Cerebellar cortex (tissue), 1 donor: ENCODE measurements at places on chromosomes 4 and X.

DNA sequence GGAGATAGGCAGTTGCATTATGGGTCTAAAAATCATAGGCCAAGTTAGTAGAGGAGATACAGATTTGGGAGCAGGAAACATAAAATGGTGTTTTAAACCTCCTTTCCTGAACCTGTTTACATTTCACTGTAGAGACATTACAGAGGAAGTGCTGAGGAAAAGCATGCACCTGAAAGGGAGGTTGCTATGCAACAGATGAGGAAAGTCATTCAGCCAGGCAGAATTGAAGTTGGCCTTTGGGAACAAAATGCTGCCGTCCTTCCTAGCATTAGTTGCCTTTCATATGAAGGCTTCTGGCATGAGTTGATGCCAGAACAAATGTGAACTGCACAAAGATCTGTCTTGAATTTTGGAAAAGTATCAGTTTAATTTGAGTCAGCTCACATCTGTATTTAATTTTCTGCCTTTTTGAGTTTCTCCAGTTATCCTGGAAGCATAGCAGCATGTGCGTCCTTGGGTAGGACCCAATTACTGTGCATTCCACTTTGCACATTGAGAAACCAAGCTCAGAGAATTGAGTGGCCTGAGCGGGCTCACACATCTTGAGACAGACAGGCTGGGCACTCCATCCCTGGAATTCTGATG lies 38.2 kb downstream of the MAGED1 start:
- DNase-seq = no peak

GRCh38 chr4:184745831-184746795 lies 12.2 kb upstream of the CENPU start:
- DNase-seq = peak; percentile 66

- DNase-seq = no peak
Measured at GRCh38 chrX:28922106-28922505, 334.9 kb downstream of the IL1RAPL1 start.

GRCh38 chr4:108117418-108118182 lies 51.1 kb downstream of the LEF1 start:
- no peak for DNase-seq

GRCh38 chr4:118760493-118760892 lies 75.3 kb downstream of the METTL14 start:
- no peak for DNase-seq

- DNase-seq = no peak
Measured at GRCh38 chrX:8820910-8821527, 19.8 kb upstream of the FAM9A start.

- DNase-seq = no peak
Measured at GRCh38 chrX:69107231-69107739, 58.0 kb downstream of the PJA1 start.

- no peak for DNase-seq
Measured at GRCh38 chrX:25198891-25199290, 183.1 kb upstream of the ARX start.

DNA sequence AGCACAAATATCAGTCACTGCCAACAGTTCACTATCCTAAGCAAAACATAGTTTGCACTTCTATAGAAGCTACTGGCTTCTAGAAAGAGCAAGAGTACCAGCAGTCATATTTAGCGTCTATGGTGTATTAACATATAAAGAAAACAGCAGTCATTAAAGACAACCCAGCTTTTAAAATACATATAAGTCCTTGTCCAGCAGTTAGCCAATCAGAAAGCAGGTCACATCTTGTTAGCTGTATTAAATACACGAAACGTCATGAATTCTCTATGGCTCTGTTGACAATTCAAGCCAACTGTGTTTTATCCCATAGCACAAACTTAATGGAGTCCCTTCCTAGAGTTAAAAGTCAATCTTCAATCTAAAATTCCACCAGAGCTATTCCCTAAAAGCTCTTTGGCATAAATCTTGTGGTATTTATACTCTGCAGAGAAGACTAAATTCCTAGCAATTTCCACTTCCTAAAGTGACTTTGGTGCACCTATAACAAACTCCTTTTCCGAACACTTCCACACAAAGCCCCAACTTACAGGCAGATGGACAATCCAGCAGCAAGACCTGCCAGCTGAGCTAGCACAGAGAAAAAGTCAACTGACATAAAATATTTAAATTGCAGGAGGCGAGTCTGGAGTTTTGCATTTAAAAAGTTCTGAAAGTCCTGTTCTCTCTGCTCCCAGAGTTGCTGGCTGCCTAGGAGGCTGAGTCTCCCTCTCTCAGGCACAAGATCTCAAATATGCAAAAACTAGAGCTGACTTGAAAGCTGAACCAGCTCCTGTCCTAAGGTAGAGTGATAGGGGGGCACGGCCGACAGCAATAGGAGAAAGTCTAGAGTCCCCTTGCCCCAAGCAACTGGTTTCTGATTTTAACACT lies 1.3 kb downstream of the LDB2 start:
- DNase-seq = no peak
